ENCODE measurements at places on chromosomes 16 and 17.

DNA sequence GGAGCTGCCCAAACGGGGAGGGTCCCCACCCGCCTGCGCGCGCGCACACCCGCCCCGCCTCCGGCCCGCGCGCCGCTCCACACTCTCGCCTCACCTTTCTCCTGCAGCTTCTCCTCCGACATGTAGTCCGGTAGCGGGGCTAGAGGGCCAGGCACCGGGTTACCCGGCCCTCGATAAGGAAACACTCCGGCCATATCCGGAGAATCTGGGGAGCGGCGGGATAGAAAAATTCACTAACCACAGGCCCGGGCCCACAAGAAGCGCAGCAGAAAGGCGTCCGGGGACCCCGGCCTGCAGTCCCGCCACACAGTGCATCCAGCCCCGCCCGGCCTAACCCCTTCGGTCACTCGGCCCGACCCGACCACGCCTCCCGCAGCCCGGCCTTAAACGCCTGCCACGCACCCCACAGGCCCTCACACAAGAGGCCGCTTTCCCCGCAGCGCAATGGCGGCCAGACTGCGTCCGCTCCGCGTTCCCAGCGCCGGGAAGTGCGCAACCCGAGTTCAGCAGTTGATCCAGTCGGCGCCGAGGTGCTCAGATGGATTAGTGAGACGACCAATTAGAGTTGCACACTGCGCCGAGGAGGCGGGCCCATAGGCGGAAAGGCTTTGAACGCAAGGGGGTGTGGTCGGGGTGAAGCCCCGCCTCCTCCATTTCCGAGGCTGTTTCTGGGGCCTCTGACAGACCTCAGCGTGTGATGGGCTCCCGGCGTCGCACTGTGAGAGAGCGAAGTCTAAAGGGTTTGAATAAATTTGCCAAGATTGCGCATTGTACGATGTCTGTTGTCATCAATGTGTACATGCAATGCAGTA is at the start of gene PRPF8:
TSS of gene PRPF8 (minus strand) at position 490 of the 812 bp plus-strand sequence. CDS start at position 194, 296 bp downstream.
- DNase-seq: peak; percentile 85

- DNase-seq: no peak
Measured at GRCh38 chr17:10628756-10629155, 28.4 kb downstream of the MYH3 start.

GRCh38 chr17:49343273-49343672 is 18.8 kb downstream of the ZNF652 start:
- no peak for DNase-seq

GRCh38 chr17:9845306-9845705 is 19.6 kb downstream of the GLP2R start:
- no peak for DNase-seq

DNA sequence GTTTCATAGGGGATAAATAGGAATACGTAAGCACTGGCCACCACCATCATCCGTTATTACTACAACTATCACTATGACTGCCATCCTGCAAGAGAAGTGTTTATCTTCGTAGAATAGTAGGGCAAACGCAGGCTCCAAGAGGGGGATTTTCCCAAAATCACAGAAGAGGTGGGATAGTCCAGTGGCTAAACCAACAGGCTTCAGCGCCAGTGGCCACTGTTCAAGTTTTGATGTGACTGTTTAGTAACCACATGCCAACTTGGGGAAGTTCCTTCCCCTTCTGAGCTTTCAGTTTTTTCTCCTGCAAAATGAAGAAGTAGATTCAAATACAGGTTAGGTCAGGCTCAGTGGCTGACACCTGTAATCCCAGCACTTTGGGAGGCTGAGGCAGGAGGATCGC is 60.7 kb upstream of the GRIN2A start:
- DNase-seq: no peak

DNA sequence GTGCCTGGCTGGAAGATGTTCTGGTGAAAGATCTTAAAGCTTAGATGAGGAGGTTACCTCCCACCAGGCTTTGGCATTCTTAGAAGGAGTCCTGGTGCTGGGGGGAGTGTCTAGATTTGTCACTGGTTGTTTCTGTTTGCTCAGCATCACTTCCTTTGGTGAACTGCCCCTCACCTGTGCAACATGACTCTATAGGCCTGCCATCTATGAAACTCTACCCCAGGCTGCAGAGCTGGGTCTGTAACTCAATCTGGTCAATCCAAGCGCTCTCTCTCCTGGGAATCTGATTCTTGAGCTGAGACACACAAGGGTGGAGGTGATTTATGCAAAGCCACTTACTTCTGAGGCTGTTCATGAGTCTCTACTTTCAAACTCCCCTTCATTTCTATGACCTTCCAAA is 399.4 kb downstream of the NPIPA7 start:
- no peak for DNase-seq

GRCh38 chr17:37796076-37796475 is 51.2 kb upstream of the HNF1B start:
- no peak for DNase-seq

DNA sequence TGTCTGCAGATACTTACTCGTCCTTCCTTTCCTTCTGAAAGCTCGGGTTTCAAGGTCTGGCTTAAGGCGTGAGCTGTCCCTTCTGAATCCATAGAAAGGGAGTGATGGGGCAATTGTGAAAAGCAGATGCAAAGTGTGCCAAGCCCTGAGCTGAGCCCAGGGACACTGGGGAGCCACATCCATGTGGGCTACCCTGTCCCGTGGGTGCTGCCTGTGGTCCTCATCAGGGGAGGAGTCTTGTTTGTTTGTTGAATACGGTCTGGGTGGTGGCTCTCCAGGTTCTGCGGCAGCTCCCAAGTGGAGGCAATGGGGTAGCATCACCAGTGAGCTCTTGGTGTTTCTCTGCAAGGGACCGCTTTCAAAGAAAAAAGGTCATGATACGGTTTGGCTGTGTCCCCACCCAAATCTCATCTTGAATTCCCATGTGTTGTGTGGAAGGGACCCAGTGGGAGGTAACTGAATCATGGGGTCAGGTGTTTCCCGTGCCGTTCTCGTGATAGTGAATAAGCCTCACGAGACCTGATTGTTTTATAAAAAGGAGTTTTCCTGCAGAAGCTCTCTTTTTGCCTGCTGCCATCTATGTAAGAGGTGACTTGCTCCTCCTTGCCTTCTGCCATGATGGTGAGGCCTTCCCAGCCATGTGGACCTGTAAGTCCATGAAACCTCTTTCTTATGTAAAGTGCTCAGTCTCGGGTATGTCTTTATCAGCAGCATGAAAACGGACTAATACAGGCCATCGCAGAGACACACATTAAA is 1.0 kb upstream of the ALG1 start:
- no peak for DNase-seq

DNA sequence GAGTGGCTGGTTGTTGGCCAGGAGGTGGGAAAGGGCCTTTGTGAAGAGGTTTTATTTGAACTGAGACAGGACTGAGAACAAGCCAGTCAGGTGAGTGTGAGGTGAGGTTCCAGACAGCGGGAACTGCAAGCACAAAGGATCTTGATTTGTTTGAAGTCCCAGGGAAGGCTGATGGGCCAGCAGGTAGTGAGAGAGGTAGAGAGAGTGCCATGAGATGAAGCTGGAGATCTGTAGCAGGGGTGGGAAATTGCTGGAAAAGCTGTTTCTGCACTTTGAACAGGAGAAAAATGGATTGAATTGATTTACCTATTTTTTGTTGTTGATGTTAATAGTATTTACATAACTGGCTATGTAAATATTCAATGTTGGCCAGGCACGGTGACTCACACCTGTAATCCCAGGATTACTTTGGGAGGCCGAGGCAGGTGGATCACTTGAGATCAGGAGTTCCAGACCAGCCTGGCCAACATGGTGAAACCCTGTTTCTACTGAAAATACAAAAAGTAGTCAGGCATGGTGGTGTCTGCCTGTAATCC is 7.7 kb upstream of the DCTPP1 start:
- DNase-seq: no peak

GRCh38 chr17:28370035-28370743 is at the start of gene VTN:
Gene VTN, minus strand, starts transcription at chr17:28370307. Its CDS starts 104 bp downstream, at chr17:28370203.
- DNase-seq: no peak

- DNase-seq: no peak
Measured at GRCh38 chr16:13835935-13836730, 83.8 kb upstream of the ERCC4 start.

DNA sequence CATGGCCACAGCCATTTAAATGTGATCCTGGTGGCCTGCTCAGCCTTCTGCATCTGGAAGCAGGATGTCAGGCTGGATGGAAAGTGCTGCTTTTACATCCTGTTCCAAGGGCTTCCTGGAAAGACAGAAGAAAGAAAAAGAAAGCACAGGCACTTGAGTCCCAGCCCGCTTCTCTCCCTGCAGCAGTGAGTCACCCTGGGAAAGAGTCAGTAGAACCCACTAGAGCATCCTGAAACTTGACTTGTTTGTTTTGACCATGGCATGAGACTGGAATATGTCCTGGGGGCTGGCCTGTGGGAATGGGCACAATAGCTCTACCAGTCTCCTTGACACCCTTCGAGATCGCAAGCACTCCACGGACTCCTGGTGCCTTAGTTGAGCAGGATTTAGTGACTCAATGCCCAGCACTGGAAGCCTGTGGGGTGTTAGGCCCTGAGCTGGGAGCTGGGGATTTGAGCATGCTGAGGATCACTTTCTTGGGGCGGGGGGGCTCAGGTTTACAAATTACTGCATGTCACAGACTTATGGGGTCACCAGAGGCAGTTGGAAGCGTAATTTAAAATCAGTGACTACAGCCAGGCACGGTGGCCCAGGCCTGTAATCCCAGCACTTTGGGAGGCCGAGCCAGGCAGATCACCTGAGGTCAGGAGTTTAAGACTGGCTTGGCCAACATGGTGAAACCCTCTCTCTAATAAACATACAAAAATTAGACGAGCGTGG is 22.1 kb upstream of the GNA13 start:
- no peak for DNase-seq

DNA sequence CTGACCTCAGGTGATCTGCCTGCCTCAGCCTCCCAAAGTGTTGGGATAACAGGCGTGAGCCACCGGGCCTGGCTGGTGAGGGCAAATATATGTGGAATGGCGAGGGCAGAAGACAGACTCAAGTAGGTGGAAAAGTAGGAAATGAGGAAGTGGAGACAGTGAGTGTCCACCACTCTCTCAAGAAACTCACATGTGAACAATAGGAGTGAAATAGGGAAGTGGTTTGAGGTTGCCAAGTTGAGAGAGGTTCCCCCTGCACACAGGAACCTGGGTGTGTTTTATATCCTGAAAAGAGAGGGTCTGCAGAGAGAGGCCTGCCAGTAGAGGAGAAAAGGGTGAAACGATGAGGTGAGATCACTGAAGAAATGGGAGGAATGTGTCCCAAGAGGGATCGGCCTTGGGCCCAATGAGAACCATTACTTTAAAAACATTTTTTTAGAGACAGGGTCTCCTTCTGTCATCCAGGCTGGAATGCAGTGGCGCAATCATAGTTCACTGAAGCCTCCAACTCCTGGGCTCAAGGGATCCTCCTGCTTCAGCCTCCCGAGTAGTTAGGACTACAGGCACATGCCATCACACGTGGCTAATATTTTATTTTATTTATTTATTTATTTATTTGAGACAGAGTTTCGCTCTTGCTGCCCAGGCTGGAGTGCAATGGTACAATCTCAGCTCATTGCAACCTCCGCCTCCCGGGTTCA is 17.1 kb upstream of the CORO1A start:
- no peak for DNase-seq
